ENCODE measurements at places on chromosomes 5 and 9. TPM values are rescaled to one million over a fixed set of nuclear protein-coding genes. Genes with fewer than 3 reads are reported as not detected.

Gene NHP2
- total RNA-seq = 44.0 TPM

Gene PKD2L2
- total RNA-seq = 0.21 TPM

Gene PCDHB16
- 3.3 TPM for total RNA-seq

Gene SYK
- 12.1 TPM for total RNA-seq

Gene THBS4
- 3.9 TPM for total RNA-seq

Gene MYMK
- total RNA-seq = 1.2 TPM

Gene AK8
- 1.0 TPM for total RNA-seq

Gene GLRA1
- total RNA-seq = not detected

Gene FOXI1
- total RNA-seq = not detected

Gene MARCOL
- total RNA-seq = not detected

Gene C6
- total RNA-seq = 1.1 TPM

Gene NUTM2F
- not detected for total RNA-seq

Gene PPP2R2B
- total RNA-seq = 11.8 TPM

Gene OGN
- 822 TPM for total RNA-seq

Gene SET
- 382 TPM for total RNA-seq

Gene PRPF4
- 23.4 TPM for total RNA-seq

Gene HDHD3
- 5.1 TPM for total RNA-seq

Gene PCDH1
- 21.1 TPM for total RNA-seq

Gene RGS7BP
- total RNA-seq = 4.3 TPM

Gene SLIT3
- total RNA-seq = 109 TPM

Gene DNLZ
- 4.2 TPM for total RNA-seq

Gene SLC35D2
- 22.6 TPM for total RNA-seq
